ENCODE measurements at places on chromosomes 1 and 21.

DNA sequence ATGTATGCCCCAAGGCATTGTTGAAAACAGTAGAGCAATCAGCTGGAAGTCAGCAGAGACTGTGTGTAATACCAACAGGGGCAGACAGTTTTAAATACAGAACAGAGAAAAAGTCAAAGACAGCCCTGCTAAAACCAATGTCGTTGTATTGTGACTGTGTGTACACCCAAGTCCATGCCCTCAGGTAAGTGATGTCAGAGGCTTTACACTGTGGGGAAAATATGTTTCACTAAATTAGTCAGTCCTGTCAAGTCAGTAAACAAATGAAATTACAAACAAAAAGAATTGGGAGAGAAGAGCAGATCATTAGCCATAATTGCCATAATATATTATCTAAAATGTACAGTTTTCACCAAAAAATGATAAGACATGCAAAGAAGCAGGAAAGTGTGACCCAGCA, 2.4 kb upstream of the CYP2J2 start:
- DNase-seq = no peak

DNA sequence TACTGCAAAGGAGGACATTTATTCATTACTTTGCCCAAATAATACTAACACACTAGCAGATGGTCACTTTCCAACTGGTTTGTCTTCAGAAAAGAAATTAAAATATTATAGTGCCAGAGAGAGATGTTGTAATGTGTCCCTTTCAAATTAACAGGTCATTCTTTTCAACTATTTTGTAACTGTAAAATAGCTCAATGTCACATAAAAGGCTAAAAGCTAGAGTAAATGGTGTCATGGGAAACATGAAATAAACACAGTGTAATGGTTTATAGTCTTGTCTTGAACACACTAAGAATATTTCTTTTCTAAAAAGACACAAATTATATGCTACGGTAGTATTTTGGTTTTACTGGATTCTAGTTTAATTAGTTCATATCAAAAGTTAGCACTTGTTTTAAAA, 77.8 kb downstream of the ADGRL2 start:
- no peak for DNase-seq

DNA sequence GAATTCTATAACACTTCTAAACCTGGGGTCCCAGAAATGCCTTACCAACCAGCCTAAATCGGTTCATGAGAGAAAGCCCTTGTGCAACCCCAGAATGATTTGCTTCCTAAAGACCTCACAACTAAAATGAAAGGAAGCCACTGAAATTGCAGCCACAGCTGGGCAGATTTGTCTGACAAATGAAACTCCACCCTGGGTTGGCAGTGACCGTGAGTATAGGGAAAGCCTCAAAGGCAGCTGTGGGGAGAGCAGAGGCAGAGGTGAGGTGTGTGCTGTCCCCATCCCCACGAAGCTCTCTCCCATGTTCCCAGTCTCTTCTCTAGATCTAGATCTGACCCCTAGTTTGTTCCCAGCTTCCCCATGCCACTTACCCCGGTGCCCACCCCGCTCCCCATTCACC, 23.1 kb downstream of the RHBDL2 start:
- no peak for DNase-seq

DNA sequence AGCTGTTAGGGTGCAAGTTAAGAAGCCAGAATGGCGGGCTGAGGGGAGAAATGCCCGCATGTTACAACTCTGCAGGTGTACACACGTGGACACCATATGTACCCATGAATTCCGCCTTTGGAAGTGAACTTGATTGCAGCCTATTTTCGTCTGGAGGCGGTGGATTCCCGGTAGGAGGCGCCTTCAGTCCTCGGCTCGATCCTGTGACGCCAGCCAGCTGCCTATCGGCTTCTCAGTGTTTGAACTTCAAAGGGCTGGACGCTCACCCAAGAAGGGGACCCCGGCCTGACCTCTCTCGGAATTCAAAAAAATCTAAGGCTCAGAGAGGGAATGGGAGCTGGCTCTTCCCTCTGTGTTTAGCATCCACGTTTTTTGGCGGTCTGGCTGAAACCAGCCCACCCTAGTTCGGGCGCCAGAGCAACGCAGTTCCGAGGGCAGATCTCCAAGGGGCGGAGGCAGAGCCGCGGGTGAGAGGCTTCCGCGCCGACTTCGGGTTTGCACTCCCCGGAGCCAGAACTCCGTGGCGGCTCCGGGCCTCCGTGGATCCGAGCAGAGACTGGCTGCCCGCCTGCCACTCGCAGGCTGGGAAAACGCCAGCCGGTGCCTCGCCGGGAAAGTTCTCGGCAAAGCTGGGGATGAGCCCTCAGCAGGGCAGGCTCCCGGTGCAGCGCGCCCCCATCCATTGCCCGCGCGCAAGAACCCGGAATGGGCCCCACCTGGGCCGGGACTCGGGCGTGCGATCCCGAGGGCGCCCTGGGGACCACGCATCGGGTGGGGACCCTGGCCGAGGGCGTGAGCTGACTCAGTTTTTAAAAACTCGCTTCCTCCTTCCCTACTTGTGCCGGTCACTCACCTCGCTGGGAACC, 996 bp upstream of the TMEM51 start:
- no peak for DNase-seq

DNA sequence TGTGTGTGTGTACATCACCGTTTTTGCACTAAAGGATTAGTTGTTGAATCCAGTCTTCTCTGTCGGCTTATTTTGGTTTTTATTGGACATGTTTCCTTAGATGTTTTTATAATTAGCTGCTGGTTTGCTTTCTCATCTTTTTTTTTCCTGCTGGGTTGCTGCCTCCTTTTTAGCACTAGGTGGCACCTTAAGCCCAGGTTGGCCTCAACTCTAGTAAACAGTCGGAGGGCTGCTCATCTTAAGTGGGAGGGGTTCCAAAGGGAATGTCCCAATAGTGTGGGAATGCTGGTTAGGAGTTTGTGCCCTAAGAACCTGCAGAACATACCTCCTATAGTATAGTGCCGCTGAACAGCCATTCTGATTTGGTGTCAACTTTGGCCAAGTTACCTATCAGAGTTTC, 570.1 kb upstream of the CXADR start:
- no peak for DNase-seq

GRCh38 chr1:11764115-11764514, 2.1 kb downstream of the C1orf167 start:
- DNase-seq = no peak

GRCh38 chr1:94940738-94941137, 13.8 kb upstream of the CNN3 start:
- DNase-seq = no peak

DNA sequence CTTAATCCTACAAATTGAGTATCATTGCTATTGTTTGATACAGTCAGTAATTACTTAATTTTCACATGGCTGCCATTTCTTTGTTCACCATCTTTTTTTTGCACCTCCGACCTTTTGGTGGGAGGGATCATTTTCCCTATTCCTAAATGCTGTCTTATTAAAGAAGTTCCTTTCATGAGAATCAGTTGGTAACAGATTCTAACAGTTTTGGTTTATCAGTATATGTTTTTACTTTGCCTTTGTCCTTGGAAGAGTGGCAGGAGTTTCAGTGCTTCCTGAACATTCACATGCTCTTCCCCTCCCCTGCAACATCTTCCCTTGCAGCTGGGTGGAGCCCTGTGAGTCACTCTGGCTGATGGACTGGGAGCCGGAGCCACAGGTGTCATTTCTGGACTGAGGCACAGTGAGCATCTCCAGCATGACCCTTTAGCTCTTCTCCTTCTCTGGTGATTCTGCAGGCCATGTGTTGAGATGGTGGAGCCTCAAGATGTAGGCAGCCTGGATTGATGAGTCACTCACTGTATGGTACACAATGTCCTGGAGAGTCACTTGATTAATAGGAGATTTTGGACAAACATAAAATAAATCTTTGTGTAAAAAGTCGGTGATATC, 217.7 kb downstream of the URB2 start:
- no peak for DNase-seq

GRCh38 chr1:201825245-201825644, 3.7 kb upstream of the IPO9 start:
- no peak for DNase-seq

GRCh38 chr1:211828584-211829342, 1.8 kb downstream of the LPGAT1 start:
- no peak for DNase-seq

DNA sequence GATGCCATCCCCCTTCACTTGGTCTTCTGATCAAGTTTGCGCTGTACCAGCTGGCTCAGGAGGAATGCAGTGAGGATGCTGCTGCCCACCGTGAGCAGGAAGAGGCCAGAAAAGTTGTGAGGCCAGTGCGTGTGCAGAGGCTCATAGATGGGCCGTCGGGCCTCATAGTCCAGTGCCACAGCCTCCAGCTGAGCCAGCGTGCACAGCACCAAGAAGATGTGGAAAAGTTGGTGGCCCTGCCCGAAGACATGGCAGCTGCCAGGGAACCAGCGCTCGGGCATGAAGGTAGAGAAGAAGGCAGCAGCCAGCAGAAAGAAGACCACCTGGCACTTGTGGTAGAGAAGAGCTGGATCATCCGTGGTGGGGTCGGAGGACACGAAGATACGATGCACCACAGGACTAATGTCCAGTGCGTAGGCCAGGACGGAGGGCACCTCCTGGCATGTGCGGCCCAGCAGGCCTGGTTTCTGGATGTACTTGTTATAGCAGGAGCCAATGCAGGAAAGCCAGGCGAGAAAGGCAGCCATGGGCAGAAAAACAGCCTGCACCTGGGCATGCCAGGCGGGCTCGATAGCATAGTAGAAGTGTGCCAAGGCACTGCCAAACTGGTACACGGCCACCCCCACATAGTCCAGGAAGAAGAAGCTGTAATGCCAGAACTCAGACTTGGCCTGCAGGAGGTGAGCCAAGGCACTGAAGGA, 3.7 kb upstream of the AUNIP start:
- no peak for DNase-seq

DNA sequence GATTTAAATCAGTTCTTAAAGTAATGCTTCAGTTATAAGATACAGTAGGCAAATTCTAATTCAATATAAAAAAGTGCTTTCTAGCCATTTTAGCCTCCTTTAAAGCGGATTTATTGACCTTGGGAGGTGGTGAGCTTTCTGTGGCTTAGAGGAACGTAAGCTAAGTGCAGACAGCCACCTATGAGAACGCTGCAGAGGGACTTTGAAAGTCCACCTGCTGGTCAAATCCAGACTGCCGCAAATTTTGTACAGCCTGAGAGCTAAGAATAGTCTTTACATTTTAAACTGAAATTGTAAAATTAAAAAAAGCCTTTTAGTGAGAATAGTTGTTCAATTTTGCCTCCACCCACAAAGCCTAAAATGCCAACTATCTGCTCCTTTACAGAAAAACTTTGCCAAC, 67.0 kb upstream of the SSX2IP start:
- no peak for DNase-seq

DNA sequence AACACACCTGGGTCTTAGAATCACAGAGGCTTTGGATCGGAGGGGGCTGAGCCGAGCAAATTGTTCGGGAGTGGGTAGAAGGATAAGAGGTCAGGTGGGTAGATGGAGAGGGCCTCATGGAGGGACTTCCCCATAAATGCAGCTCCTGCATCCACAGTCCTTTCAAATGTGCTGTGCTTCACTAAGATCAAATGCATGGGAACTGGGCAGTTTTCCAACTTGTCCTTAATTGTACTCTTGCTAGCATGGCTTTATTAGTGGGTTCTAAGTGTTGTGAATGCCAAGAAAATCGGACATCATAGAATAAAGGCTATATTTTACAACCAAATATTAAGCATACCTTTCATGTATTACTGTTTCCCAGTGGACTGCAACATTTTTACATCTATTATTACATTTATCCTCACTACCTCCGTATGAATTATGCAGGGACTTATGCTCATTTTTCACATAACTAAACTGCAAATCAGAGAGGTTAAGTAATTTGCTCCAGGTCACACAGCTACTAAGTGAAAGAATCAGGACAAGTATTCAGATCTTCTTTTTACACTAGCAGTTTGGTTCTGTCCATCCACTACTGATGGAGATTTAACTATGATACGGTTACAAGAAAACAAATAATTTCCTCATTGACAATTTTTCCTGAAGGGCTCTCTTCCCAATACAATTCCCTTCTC, 174.5 kb upstream of the RUNX1 start:
- DNase-seq = no peak

GRCh38 chr1:27445177-27445936, 44.6 kb downstream of the WASF2 start:
- no peak for DNase-seq

- no peak for DNase-seq
Observed at GRCh38 chr1:28845786-28846543, 34.0 kb downstream of the OPRD1 start.

- no peak for DNase-seq
Observed at GRCh38 chr1:63621698-63622097, 28.5 kb downstream of the PGM1 start.

DNA sequence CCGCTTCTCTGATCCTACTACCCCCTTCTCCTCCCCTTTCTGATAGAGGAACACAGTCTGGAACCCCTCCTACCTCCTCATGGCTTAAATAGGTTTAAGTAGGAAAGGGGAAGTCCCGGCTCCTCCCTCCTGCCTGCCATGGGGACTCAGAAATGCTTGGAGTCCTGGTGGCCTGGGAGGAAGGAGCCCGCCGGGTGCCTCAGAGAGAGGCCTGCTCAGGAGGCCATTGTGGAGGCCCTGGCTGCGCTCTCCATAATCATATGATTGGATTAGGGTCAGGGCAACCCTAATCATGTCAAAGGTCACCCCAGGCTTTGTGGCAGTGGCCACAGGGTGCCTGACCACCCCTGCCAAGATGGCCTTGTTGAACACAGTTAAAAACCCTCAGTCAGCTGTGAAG, 29.0 kb downstream of the WNT3A start:
- no peak for DNase-seq

GRCh38 chr21:37561941-37562919, 195.7 kb downstream of the DYRK1A start:
- no peak for DNase-seq

DNA sequence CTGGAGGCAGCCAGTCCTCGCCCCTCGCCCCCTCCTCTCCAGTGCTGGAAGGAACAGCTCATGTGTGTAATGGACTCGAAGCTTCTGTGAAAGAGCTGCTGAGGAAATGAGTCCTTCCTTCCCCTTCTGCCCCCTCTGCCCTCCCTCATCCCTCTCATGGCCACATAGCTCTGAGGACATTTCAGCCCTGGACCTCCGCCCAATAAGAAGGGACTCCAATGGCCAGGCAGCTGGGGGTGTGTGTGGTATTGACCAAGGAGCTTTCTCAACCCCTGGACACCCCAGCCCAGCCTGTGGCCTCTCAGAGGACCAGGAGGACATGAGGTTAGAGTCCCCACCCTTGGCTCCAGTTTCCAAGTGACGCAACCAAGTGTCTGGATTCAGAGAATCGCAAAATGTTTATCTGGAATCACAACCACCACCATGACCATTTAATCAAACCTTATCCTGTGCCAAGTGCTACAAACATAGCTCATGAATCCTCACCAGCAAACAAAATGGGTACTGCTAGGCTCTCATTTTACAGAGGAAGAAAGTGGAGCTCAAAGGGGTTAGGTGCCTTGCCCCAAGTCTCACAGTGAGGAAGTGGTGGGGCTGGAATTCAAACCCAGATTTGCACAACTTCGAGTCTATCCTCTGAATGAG, 47.8 kb upstream of the ECE1 start:
- DNase-seq = no peak

Measured in stimulated activated CD4-positive, alpha-beta T cell treated with anti-CD3 and anti-CD28 coated beads, Interleukin-1b, Interleukin-23, amount 100 ng/mL, for 1 hour (primary cell).